ENCODE measurements at places on chromosomes 6 and 20.

GRCh38 chr6:4675121-4675520 lies 101.1 kb upstream of the CDYL start:
- DNase-seq: no peak

- no peak for DNase-seq
These were observed 165.1 kb upstream of the AFDN start for GRCh38 chr6:167661552-167662044.

- DNase-seq: no peak
These were observed 22.9 kb downstream of the COL20A1 start for GRCh38 chr20:63315731-63316491.

- no peak for DNase-seq
These were observed 259.3 kb downstream of the KIF16B start for GRCh38 chr20:16313917-16314316.

GRCh38 chr20:48773837-48774418 lies 53.9 kb downstream of the PREX1 start:
- DNase-seq: no peak

DNA sequence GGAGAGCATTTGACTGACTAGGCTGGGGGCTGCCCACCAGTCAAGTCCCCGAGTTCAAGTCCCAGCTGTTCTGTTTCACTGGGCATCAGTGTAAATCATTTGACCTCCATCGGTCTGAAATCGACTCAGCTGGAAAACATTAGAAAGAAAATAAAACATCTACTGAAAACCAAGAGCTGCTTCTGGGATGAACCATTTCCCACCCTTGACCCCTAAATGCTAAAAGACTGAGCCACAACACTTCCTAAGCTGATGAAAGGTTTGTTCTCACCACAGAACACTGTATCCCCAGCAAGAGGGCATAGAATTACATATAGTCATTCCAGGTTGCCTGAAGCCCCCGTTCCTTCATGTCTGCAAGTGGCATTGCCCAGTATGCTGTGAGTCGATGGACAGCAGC lies 237.0 kb upstream of the TAB2 start:
- no peak for DNase-seq

- no peak for DNase-seq
These were observed 56.5 kb downstream of the ARMC2 start for GRCh38 chr6:108904741-108905140.

Measured in caudate nucleus (tissue), 63 donors.